ENCODE measurements at places on chromosomes 6 and 20.

- no peak for DNase-seq
Measured at GRCh38 chr6:121951918-121952379, 447.5 kb upstream of the HSF2 start.

GRCh38 chr6:3403238-3404173 is 53.3 kb downstream of the SLC22A23 start:
- peak; percentile 42 for DNase-seq

DNA sequence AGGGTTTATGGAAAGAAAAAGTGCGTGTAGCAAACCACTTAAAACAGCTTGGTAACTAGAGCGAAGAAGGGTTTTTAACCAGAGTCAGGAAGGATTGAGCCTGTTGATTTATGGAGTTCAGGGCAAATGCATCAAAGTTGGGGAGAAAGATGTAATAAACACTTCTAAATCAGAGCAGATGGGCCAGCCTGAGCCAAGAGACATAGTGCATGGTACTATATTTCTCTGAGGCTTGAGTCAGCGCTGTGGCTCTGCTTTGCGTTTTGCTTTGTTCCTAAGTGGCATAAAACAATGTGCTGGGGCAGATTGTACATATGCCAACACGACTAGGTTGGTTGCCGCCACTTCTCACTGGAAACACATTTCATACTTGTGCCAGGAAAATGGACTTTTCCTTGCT is 111.3 kb downstream of the BCKDHB start:
- DNase-seq, result no peak

- DNase-seq, result no peak
Measured at GRCh38 chr20:45315672-45316071, 7.6 kb upstream of the MATN4 start.

- no peak for DNase-seq
Measured at GRCh38 chr6:130382872-130383490, 17.2 kb downstream of the TMEM200A start.

DNA sequence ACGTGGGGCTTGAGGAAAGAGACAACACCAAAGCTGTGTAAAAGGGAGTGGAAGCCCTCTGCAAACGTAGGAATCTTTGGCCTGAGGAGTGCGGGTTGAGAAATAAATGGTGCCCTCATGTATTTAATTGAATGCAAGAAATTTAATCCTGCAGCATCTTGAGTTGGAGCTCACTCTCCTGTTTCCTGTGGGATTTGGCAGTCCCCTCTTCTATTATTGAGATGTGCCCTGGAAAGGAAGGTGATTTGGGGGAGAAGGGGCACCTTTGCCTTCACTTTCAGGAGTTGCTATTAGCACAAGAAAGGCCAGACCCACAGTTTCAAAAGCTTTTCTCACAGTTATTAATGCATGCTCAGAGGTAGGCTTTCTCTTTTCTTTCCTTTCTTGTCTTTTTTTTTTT is 201.4 kb upstream of the HDDC2 start:
- DNase-seq, result no peak

DNA sequence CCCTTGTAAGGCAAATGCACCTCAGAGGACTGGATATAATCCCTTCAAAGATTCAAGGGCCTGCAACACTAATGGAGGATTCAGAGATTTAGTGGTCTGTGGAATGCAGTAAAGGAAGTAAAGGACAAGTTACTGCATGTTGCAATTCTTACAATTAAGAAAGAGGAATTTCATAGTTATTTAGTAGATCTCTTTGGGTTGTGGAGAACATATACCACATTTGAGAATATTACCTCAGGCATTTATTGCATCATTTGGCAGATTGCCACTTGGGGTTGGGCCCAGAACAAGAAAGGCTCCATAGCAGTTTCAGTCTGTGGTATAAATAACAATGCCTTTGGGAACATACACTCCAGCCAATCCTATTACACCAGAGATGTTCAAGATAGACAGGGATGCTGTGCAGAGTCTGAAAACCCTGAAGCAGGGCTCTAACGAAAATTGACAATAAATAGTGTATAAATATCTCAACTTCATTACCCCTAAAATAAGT is 20.9 kb upstream of the EPM2A start:
- no peak for DNase-seq

DNA sequence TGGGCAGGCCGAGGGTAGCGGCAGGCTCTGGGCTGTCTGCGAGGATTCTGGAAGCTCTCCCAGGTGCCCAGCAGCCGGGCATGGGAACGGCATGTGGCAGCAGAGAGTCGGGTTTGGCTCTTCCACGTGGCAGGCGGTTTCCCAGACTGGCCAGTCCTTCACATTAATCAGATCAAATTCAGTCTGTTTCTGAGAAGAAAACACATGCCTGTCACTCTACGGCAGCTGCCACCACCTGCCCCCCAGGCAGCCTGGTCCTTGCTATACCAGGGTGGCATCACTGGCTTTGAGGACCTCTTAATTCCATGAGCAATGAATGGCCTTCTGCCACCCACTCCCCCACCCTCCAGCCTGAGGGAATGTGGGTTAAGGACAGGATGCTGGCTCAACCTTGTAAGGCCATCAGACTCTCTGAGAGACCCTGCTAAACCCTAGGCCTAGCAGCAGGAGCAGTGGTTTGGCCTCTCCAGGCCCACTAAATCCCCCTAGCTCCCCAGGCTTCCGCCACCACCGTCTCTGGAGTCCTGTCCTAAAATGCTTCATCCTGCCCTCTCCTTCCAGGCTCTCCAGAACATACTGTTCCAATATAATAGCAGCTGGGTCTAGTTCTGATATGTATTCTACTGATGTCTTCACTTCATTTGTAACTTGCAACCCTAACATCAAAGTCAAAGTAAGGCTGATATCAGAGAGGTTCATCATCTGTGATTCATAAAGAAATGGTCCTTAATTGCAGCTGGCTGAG is 47.8 kb downstream of the PLCG1 start:
- no peak for DNase-seq

DNA sequence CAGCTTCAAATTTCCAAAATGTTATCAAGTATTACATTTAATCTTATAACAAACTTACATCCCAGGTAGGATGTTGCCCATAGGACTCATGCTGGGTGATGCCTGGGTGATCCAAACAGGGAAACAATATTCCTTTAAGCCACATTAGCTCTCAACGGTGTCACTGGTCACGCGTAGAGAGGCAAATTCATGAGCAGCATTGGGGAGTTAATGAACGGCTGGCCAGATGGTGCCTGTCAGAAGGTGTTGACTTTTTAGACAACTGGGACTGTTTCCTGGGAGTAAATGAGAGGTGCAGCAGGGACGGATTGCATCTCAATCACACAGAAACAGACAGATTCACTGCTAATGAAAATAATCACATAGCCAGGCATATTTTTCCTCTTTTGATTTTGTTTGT is 83.3 kb upstream of the ID4 start:
- no peak for DNase-seq

- DNase-seq, result no peak
Measured at GRCh38 chr6:41440958-41441357, 105.2 kb upstream of the FOXP4 start.

DNA sequence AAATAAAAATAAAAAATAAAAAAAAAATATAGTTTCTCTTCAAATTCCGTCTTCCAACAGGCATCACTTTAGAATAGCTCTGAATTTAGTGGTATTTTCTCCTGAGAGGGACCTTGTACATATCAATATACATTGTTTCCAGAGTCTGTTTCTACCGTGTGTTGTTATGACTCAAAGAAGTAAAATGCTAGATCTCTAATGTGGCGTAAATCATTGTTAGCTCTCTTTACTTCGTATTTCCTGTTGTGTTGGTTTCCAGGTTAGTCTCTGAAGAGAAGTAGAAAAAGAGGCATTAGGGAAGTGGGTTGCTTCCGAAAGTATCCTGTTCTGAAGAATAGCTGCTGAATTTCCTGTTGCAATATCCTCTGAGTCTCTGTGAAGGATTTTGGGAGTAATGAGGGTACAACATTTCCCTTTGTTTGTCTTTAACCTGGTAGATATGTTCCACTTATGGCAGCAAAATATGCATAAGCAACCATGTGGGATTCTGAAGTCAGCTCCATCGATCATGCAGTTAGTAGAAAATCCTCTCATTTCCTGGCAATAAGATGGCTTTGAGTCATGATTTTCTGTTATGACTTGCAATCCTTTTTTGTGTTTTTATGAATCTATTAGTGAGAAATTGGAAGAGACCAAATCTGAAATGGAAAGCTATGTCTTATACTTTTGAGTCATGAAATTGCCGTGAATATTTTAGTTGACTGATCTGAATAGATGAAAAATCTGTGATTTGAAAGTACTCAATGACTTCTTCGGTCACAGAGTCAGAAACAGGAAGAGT is 42.0 kb upstream of the MCHR2 start:
- peak; percentile 41 for DNase-seq

DNA sequence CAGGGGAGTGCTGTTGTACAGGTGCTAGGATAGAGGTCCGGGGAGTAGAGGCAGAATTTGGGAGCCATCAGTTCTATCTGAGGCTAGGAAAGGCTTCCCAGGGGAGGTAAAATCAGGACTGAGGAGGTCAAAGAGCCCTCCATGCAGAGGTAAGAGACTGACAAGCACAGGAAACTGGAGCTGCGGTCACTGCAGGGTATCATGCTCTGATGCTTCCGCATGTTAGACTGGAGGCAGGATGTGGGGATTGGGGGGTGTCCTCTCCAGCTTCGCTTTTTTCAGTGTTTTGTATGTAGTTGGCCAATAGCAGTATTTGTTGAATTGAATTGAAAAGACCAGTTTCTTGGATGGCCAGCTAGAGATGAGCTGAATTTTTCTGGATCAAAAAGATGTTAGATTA is 87.8 kb downstream of the SLC22A3 start:
- no peak for DNase-seq
